Fibroblast of mammary gland (primary cell): ENCODE measurements at places on chromosomes 2 and 18.

DNA sequence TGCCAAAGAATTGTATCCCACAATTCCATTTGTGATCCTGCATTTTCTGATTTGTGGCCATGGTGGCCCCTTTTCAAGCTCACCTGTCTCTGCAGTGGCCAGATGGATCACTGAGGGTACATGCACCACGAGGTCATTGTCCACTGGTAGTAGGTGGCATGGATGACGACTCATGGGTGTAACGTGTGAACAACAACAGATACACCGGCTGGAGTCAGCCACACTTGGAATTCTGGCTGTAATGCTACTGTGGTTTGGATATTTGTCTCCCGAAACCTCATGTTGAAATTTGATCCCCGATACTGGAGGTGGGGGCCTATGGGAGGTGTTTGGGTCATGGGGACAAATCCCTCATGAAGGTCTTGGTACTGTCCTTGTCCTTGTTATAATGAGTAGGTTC lies 102.2 kb upstream of the TAF1B start:
- DNase-seq, result no peak

DNA sequence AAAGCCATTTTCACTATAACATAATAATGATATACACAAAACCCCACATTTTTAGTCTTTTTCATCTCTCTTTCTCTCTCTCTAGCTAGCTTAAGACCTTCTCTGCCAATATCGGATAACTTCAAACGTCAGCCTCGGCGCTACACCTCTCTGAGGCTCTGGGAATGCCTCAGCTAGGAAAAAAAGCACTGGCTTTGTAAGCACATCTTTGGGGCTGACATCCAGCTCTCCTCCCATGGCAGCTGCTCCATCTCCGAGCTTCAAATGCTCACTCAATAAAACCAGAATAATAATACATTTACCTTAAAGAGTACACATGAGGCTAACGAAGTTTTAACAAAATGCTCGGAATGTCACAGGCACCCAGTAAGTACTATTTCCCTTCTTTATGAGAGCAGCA lies 10.8 kb downstream of the RNU4ATAC start:
- no peak for DNase-seq

DNA sequence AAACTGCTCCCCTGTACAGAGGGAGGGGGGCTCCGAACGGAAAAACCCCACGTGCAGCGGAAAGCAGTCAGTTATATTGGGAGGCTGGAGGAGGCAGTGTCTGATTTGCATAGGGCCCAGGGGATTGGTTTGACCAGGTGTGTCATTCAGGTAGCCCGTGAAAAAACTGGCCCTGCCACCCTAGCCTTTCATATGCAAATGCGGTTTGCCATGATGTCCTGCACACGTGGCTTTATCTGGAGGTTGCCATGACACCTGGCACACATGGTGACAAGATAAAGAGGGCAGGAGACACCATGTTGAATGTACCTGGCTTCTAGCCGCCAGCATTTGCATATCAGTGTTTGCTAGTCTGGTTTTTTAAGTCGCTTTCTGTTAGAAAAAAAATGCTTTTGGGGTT lies 20.5 kb downstream of the SLC25A52 start:
- no peak for DNase-seq

DNA sequence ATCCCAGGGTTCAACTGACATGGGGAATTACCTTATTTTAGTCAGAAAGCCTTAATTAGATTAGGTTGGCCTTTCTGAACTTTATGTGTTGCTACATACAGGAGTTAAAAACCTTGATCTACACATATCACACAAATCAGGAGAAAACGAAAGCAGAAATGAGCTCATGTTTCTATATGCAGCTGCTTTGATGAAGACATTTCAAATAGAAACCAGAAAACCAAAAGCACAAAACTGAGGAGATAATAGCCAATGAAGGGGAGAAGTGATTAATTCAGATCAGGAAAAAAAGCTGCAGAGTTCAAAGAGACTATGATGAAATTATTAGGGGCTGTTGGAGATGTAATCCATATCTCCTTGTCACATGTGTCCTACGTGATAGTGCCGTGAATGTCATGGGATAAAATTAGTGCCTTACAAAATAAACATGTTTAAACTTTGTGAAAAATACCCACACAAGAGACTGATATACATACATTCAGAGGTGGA lies 255.0 kb downstream of the CAMKMT start:
- DNase-seq, result no peak

DNA sequence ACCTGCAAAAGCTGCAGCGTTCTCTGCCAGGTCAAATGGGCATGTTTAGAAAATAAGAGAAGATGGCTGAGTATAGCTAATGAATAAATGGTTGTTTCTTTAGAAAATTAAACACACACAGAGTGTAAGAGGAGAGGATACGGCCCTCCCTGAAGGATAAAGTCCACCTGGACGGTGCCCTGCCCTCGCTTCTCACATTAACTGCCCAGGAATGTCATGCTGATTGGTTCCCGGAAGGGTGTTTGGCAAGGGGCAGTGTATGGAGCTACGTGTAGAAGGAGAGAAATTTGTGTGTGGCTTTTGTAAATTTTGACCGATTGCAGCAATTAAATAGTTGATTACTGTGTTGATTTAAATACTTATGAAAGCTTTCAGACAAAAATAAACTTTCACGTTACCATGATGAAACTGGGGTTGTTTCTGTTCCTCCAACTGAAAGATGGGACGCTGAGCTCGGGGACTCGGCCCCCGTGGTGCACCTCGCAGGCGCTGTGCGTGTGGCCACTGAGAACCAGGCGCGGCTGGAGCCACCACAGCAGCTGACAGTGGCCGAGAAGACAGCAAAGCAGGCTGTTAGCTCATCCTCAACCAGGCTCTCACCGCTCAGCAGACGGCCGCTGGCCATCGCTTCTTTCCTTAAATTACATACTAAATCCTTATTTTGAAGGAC lies 22.7 kb downstream of the MPPE1 start:
- no peak for DNase-seq

DNA sequence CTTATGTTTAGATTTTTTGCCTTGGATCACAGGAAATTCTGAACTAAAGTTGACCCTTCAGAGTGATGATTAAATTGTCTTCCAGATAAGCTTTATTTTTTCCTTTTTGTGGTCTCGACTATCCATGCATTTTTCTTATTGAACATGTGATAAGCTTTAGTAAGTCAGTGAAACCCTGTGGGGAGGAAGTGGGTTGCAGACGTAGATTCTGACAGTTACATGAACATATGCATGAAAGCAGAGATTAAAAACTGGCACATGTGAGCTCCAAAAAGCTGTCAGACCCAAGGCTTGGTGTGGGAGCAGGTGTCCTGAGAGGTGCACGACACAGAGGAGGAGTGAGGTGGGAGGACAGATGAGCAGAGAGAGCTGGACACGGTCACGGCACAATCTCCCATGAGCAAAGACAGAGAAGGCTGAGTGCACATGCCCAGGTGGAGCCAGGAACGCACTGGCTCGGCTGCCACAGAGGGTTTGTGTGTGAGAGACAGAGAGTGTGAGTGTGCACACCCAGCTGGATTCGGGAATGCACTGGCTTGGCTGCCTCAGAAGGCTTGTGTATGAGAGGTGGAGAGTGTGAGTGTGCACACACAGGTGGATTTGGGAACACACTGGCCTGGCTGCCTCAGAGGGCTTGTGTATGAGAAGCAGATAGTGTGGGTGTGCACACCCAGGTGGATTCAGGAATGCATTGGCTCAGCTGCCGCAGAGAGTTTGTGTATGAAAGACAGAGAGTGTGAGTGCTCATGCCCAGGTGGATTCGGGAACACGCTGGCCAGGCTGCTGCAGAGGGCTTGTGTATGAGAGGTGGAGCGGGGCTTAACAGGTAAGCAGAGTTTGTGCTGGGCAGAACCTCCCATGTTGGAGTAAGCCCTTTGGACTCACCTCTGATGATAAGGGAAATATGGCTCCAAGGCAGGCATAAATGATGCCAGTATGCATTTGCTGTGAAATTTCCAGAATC lies 849.1 kb upstream of the SALL3 start:
- DNase-seq, result no peak

- DNase-seq, result peak; percentile 60
Observed at GRCh38 chr18:5519448-5520298, 24.1 kb downstream of the EPB41L3 start.

- no peak for DNase-seq
Observed at GRCh38 chr18:66754335-66754734, 150.4 kb upstream of the CDH19 start.

DNA sequence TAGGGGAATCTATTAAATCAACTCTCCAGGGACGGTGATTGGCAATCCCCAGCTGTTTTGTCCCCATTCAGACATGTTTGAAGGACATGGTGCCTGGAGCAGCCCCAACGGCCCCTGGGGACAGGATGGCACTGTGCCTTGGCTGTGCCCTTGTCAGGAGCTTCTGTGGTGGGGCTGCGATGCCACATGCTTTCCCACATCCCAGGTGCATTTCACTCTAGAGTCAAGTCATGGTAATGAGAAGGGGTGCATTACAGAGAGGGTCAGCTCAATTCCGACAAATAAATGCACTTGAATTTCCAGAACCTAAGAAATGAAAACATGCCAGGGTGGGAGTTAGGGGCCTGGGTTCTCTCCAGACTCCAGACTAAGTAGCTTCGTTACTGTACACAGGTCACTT lies 289.4 kb upstream of the PXDN start:
- no peak for DNase-seq

DNA sequence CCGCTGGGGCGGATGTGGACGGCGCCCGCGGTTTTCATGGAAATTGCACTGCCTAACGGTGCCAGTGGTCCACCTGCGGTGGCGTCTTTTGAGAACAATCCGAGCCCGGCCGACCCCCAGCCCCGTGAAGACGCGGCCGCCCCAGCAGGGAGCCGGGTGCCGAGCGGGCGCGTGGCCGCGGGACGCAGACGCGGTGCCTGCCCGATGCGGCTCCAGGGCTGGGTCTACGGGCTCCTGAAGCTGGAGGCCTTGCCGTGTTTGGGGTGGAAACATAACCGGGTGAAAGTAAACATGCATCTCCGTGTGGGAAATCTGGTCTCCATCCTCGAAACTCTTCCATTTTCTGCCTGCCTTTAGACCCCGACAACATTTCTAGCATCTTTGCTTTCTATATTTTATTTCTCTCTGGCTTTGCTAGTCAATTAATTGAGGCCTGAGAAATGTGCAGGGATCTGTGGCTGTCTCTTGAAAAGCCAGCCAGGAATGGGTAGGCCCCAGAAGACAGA lies 572 bp downstream of the INPP4A start:
- DNase-seq, result no peak

GRCh38 chr18:25832001-25832604 lies 258.3 kb downstream of the SS18 start:
- DNase-seq, result peak; percentile 68

- no peak for DNase-seq
Observed at GRCh38 chr2:32558492-32558891, 69.4 kb upstream of the TTC27 start.

GRCh38 chr18:7567474-7568425 lies 634 bp downstream of the PTPRM start:
- DNase-seq, result peak; percentile 57

GRCh38 chr2:64105670-64106461 lies 38.4 kb downstream of the PELI1 start:
- no peak for DNase-seq
